ENCODE measurements at places on chromosomes 6 and 20.

GRCh38 chr6:80134065-80134464 lies 27.6 kb downstream of the BCKDHB start:
- DNase-seq: no peak

DNA sequence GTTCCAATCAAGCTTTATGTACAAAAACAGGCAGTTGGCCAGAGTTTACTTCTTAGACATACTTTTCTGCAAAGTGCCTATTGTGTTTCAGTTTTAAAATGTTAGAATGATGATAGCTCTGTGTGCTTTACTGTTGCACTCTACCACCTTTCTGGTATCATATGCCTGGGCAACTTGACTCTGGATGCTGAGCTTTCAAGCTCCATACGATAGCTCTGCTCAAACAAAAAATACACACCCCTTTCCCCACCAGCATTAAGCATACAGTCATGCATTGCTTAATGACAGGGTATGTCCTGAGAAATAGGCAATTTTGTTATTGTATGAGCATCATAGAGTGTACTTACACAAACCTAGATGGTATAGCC lies 123.1 kb downstream of the RCAN2 start:
- DNase-seq: no peak

DNA sequence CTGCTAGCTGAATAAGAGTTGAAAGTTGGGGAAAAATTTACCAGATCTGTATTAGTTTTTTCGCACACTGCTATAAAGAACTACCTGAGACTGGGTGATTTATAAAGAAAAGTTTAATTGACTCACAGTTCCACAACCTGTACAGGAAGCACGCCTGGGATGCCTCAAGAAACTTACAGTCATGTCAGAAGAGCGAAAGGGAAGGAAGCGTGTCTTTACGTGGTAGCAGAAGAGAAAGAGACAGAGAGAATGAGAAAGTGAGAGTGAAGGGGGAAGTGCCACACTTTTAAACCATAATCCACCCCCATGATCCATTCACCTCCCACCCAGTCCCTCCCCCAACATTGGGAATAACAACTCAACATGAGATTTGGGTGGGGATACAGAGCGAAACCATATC lies 79.6 kb downstream of the KHDC1L start:
- no peak for DNase-seq

GRCh38 chr20:37991908-37992307 lies 41.3 kb downstream of the TTI1 start:
- DNase-seq: no peak

GRCh38 chr6:93344333-93344835 lies 75.0 kb downstream of the EPHA7 start:
- no peak for DNase-seq
